Fibroblast of villous mesenchyme (primary cell): ENCODE measurements at places on chromosomes 1 and 21. TPM values are rescaled to one million over a fixed set of nuclear protein-coding genes. Genes with fewer than 3 reads are reported as not detected.

- DNase-seq: no peak
Measured at GRCh38 chr21:33546086-33546485, 3.2 kb downstream of the SON start.

DNA sequence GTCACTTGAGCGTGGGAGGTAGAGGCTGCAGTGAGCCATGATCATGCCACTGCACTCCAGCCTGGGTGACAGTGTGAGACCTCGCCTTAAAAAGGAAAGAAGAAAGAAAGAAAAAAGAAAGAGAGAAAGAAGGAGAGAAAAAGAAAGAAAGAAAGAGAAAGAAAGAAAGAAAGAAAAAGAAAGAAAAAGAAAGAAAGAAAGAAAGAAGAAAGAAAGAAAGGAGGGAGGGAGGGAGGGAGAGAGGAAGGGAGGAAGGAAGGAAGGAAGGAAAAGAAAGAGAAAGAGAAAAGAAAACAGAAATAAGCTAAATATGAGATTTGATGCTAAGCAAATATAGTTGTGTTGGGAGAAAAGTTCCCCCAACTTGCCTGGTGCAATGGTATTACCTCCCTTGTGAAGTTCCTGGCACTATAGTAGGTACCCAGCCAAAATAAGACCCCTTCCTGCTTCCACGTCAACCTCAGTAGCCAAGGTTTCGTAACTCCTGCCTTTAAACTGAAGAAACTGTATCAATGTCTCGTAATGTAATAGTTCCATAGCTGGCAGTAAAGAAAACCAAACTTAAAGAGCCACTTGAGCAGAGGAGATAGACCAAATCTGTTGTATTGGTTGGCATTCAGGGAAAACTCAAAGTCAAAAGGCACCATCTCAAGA, 88.1 kb upstream of the HNRNPU start:
- no peak for DNase-seq

DNA sequence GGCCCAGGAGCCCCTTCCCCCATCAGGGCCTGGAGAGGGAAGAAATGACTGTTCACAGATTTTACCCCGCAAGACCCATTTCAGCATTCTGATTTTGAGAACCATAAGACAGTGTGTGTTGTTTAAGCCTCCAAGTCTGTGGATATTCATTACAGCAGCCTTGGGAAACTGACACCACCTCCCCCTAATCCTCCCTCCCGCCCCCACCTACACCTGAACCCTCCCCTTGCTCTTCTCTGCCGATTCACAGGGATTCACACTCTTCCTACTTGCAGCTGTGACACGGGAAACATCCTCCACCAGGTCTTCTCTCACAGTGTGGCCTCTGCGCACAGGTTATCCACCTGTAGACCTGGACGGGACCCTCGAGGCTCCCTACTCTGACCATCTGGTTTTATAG, 50.1 kb downstream of the RIPK4 start:
- no peak for DNase-seq

DNA sequence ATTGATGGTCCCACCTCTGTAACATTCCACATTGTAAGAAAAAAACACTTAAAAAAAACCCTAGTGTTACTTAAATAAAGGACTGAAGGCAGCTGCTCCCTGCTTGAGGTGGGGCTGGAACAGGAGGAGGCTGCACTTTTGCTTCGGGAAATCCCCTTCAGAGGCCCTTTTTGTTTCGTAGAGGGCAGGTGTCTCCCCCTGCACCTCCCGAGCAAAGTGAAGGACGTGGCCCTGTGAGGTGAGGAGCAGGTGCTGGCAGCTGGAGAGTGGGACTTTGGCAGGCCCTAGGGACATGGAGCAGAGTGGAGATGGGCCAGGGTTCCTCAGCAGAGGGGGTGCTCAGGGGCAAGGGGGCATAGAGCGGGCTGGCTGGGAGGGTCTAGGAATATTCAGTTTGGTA, 33.4 kb upstream of the WNT4 start:
- DNase-seq: no peak

- peak; percentile 16 for DNase-seq
Measured at GRCh38 chr1:7669559-7670311, 101.4 kb upstream of the VAMP3 start.

DNA sequence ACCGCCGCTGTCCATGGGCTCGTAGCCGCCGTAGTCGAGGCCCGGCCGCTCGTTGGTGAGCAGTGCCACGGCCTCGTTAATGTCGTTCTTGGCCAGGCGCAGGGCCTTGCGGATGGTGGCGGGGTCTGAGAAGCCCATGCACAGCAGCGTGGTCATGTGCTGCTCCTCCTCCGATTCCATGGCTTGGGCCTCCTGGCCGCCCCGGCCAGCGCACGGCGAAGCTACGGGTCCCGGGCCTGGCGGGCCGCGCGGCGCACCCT, 300 bp downstream of the USP24 start:
- DNase-seq: peak; percentile 57

- no peak for DNase-seq
Measured at GRCh38 chr1:6691507-6691906, 10.1 kb downstream of the DNAJC11 start.

DNA sequence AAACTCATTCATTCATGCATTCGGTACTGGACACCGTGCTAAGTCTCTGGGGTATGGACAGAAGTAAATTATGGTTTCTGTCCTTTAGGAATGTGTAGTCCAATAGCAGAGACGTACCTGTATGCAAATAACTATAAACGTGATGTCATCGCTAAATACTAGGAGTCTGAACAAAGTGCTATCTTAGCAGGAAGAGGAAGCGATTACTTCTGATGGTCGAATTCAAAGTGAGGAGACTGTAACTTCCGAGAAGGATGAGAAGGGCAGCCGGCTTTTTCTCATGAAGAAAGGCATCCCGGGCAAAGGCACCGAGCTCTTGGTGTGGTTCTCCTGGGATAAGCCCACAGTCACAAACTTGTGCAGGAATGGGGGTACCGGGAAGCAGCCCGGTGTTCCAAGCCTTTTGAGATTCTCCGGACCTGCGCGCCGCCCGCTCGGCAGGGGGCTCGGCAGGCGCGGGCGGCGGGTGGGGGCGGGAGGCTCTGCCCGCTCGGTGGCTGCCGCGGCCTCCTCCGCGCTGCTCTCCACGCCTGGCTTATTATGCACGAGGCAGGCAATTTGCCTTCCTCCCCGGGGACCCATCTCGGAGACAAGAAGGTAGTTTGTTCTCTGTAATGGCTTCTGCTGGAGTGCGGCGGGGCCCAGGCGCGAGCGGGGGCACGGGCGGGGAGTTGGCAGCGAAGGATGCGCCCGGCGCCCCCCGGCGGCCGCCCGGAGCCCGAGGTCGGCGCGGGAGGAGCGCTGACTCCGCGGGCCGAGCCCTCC, 67.5 kb upstream of the CD1D start:
- DNase-seq: peak; percentile 23

DNA sequence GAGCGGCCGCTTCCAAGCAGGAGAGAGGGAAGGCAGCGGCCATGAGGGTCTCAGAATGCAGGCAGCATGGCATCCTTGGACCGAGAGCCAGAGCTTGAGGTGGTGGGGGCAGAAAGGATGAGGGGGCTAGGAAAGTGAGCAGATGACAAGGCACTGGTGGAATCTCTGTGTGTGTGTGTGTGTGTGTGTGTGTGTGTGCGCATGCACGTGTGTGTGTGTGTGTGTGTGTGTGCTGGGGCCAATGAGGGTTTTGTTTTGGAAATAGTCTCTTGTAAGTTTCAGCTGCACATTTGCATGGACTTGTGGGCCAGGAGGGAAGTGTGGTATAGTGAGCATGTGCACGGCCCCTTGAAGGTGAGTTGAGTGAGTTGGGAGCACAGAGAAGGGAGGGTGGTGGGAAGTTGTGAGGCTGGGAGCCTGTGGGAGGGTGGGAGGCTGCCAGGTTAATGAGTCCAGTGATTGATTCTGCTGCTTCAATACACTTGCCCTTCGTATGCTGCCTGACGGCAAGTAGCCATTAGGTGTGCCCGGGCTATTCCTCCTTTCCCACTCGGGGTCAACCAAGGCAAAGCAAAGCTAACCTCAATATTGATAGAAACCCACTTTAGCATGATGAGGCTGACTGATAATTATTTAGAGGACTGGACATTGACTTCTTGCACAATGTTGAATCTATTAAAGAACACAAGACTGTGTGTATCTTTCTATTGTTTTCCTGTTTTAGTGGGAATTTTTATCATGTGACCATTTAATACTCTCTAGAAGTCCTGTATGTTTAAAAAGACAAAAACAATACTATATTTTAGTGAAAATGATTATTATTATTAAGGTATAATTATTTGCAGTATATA, 80.3 kb downstream of the PROX1 start:
- no peak for DNase-seq

- DNase-seq: no peak
Measured at GRCh38 chr1:153509729-153510354, 25.9 kb downstream of the S100A6 start.

GRCh38 chr1:244659694-244660093, 6.8 kb downstream of the DESI2 start:
- DNase-seq: no peak

DNA sequence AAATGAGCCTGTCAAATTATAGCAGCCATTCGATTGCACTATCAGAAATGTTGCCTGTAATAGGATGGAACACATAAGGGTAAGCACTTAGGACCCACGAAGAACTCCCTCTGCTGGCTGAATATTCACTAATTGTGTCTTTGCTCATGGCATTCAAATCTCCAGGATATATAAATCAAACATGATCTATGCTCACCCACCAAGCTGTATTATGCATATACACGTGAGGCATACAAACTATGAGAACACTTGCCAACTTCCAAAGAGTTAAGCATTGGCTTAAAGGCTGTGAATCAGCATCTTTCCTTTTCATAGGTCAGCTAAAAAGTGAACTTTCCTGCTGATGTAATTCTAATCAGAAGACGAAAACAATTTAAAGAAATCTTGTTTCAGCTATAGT, 34.5 kb downstream of the TMPRSS15 start:
- no peak for DNase-seq

DNA sequence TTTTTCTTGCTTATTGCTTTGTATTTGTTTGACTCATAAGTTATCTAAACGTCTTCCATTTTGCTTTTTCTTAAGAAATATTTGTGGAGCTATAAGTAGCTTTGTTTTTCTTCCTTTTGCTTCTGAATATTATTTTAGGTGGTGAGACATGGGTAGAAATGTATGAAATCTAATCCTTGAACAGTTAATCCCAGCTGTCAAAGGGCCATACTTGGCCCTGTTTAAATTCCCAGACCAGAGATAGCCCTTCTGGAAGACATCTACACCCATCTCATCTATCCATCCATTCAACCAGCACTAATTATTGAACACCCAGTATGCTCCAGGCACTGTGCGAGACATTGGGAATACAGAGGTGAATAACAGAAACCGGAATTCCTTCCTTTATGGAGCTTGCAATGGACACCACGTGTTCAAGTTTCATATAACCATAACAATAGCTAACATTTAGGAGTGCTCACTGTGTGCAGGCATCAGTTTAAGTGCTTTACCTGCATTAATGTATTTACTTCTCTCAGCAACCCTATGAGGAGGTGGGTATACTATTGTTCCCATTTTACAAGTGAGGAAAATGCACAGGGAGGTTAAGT, 8.7 kb downstream of the TACSTD2 start:
- DNase-seq: no peak

GRCh38 chr1:231418101-231418740, 3.9 kb downstream of the EGLN1 start:
- DNase-seq: no peak

GRCh38 chr1:218624052-218624451, 278.9 kb downstream of the TGFB2 start:
- DNase-seq: peak; percentile 52

DNA sequence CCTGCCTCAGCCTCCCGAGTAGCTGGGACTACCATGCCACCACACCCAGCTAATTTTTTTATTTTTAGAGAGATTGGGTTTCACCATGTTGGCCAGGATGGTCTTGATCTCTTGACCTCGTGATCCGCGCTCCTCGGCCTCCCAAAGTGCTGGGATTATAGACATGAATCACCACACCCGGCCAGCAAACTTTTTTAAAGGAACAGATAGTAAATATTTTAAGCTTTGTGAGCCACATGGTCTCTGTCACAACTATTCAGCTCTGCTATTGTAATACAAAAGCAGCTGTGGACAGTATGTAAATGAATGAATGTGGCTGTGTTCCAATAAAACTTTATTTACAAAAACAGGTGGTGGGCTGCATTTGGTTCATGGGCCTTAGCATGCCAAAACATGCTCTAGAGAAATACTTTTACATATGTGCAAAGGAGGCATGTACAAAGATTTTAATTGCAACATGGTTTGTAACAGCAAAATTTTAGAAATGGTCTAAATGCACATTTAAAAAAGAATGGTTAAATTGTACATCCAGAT, 47.0 kb downstream of the CDCP2 start:
- peak; percentile 53 for DNase-seq

- DNase-seq: peak; percentile 12
Measured at GRCh38 chr1:209485167-209485566, 98.3 kb upstream of the CAMK1G start.

DNA sequence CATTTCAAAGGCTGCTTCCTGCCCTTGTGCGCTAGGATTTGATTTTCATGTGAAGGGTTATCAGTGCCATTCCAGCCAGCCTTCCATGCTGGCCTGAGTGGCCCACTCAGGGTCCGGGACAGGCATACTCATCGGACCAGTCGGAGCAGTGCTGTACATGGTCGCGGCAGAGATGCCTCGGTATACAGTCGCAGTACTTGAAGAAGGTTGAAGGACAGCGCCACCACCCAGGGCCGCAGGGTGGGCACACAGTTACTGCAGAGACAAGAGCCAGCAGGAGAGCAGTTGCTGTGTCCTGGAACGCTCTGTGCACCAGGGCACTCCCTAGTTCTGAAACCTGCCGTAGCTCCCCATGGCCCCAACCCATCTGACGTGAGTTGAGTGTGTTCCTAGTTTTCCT, 9.1 kb downstream of the LDLRAD1 start:
- no peak for DNase-seq

DNA sequence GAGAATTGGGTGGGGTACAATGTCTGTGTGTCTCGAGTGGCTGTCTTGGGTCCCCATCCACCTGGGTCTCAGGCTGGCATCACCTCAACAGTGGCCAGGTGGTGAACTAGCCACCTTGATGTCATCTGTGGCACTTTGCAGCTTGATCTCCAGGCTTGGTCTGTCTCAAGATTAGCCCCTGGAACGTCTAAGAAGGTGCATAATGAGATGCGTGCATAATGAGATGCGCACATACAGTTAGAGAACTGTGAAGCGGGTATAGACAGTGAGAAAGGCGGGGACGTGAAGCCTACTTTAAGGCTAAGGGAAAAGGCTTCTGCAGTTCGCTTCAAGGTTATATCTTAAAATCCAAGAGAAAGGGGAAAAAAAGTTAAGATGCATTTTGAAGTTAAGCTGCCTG, 98.7 kb downstream of the WDR4 start:
- no peak for DNase-seq

- no peak for DNase-seq
Measured at GRCh38 chr1:47921935-47922415, 75.2 kb downstream of the TRABD2B start.

The BSND gene
- total RNA-seq: not detected in 2 replicates

The LRRC38 gene
- total RNA-seq: not detected in 2 replicates

The ANGPTL3 gene
- under 0.01 TPM in 1 of 2 replicates, not detected in the other for total RNA-seq

The RABIF gene
- total RNA-seq: 5.5 and 6.9 TPM in 2 replicates

The BGLAP gene
- not detected in 2 replicates for total RNA-seq

The PGLYRP4 gene
- not detected in 2 replicates for total RNA-seq

The TNFRSF4 gene
- 0.32 and 0.43 TPM in 2 replicates for total RNA-seq

The TCEANC2 gene
- total RNA-seq: 1.9 and 3.0 TPM in 2 replicates

The ETS2 gene
- total RNA-seq: 36.7 and 45.8 TPM in 2 replicates
